Stomach (tissue), 19 donors: ENCODE measurements at places on chromosomes 12 and 14. TPM values are rescaled to one million over a fixed set of nuclear protein-coding genes. Genes with fewer than 3 reads are reported as not detected.

- H3K4me3 ChIP-seq, result no peak overlapping the region
- H3K27me3 ChIP-seq, result peaks cover 3% of the 10 kb centered on the region
- no peaks in the 10 kb centered on the region for H3K36me3 ChIP-seq
- DNase-seq, result no peak
- H3K4me1 ChIP-seq, result peaks cover 7% of the 10 kb centered on the region
These were observed 5.5 kb upstream of the CCDC197 start for GRCh38 chr14:93991649-93992048.

The LAG3 gene
- 1.2 TPM for polyA plus RNA-seq

The LETMD1 gene
- 41.8 TPM for polyA plus RNA-seq

The FGF23 gene
- not detected for polyA plus RNA-seq

- H3K36me3 ChIP-seq, result no peaks in the 10 kb centered on the region
- no peak overlapping the region for H3K4me3 ChIP-seq
- H3K27ac ChIP-seq, result no peak overlapping the region
- no peak for DNase-seq
- H3K4me1 ChIP-seq, result no peaks in the 10 kb centered on the region
These were observed 199.1 kb upstream of the LHX5 start for GRCh38 chr12:113670742-113671141.

DNA sequence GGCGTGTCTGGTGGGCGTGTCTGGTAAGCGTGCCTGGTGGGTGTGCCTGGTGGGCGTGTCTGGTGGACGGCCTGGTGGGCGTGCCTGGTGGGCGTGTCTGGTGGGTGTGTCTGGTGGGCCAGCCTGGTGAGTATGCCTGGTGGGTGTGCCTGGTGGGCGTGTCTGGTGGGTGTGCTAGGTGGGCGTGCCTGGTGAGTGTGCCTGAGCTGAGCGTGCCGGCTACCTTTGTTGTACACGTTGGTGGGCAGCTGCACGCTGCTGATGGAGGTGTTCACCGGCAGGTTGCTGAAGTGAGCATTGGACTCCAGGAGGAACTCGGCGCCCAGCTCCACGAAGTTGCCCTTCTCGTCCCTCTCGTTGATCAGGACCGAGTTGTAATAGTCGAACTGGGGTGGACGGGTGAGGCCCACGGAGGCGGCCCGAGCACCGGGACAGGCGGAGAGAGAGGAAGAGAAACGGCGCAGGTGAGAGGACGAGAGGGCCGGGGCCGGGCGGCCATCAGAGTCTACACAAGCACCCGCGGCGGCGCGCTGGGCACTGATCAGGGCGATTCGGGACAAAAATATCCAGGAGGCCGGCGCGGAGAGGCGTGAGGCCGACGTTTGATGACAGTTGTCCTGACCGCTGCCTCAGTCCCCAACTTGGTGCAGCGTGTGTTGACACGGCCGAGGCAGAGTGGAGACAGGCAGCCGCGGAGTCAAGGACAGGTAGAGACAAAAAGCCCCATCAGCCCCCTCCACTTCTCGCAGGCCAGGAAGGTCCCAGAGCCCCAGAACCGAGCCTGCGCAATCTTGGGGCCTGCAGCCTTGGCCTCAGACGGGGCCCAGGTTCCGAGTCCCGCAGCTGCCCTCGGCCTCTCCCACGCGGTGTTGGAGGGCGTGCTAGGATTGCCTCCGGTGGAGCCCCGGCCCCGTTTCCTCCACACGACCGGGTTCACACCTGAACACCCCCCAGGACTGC, 10.5 kb downstream of the CACNA2D4 start:
- H3K4me1 ChIP-seq, result no peaks in the 10 kb centered on the region
- H3K36me3 ChIP-seq, result no peaks in the 10 kb centered on the region
- peak; percentile 26 for DNase-seq
- peak overlapping the region; percentile 25 for H3K4me3 ChIP-seq

DNA sequence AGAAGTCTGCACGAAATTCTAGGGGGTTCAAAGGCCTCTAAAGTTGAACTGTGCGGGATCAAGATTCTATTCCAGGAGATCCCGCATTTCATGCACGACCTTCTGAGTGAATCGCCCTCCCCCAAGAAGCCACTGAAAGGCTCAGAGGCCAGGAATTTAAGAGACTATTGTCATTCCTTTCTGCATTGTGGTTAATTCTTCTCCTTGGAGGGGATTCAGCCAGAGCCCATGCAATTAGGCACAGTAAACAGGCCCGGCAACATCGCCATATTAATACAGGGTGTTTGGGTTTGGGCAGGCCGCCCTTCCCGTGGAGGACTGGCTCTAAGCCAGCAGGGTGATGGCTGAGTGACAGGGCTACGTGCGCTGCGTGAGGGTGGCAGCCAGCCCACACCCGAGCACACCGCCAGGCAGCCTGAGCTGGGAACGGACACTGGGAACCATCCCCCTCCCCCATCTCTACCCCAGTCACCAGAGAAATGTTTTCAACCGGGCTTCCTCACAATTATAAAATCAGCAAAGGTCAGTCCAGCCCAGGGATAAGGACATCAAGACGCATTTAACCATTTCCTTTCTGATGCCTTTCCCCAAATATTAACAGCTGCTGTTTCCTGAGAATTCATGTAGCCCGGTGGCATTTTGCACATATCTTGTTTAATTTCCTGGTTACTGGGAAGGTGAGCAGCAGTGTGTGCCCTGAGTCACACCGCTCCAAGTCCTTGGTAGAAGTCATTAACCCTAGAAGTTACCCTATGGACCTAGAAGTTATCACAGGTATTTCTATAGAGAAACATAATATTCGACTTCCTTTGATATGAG, 12.5 kb downstream of the EGLN3 start:
- H3K27ac ChIP-seq, result peak overlapping the region; percentile 76
- peak; percentile 95 for DNase-seq
- H3K4me3 ChIP-seq, result peak overlapping the region; percentile 18
- H3K36me3 ChIP-seq, result no peaks in the 10 kb centered on the region

DNA sequence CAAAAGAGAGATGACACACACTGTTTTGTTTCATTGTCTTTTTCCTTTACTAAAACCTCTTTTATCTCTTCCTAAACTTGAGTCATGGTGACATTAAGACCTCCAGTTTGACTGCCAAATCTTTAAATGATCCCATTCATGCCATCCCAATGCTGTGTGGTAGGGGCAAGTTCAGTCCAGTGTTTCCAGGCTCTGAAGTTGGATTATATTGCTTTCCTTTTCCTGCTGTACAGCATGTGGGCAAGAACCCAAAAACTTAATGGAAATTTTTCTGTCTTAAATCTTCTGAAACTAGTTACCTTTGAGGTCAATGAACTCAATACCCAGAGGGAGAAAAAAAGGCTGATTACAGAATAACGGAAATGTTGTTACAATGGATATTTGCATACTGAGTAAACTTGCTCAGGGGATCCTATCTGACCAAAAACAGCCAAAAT, 187.1 kb upstream of the FAR2 start:
- peaks cover 13% of the 10 kb centered on the region for H3K4me1 ChIP-seq
- H3K27ac ChIP-seq, result no peak overlapping the region
- no peaks in the 10 kb centered on the region for H3K27me3 ChIP-seq
- H3K36me3 ChIP-seq, result no peaks in the 10 kb centered on the region

DNA sequence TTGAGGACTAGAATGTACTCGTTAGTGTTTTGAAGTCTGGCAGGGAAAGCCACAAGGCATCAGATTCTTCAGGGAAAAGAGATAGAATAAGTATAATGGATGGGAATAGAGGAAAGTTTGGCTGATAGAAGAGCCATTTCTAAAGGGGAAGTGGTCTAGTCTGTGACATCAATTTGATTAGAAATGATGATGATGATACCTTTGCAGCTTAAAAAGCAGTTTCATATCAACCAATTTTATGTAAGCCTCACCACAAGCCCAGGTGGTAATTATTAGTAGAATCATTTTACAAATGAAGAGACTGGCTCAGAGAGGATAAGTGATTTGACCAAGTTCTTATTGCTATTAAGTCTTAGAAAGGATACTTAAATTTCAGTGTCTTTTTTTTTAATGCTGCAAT, 2.9 kb downstream of the RNF212B start:
- no peak overlapping the region for H3K27ac ChIP-seq
- H3K36me3 ChIP-seq, result no peaks in the 10 kb centered on the region
- H3K27me3 ChIP-seq, result no peaks in the 10 kb centered on the region
- H3K4me3 ChIP-seq, result no peak overlapping the region
- H3K4me1 ChIP-seq, result peaks cover 13% of the 10 kb centered on the region
- DNase-seq, result no peak
